ENCODE measurements at places on chromosomes 16 and 17. TPM values are rescaled to one million over a fixed set of nuclear protein-coding genes. Genes with fewer than 3 reads are reported as not detected.
A peak's percentile ranks its signal among the peaks of the same experiment; 100 is the strongest.

DNA sequence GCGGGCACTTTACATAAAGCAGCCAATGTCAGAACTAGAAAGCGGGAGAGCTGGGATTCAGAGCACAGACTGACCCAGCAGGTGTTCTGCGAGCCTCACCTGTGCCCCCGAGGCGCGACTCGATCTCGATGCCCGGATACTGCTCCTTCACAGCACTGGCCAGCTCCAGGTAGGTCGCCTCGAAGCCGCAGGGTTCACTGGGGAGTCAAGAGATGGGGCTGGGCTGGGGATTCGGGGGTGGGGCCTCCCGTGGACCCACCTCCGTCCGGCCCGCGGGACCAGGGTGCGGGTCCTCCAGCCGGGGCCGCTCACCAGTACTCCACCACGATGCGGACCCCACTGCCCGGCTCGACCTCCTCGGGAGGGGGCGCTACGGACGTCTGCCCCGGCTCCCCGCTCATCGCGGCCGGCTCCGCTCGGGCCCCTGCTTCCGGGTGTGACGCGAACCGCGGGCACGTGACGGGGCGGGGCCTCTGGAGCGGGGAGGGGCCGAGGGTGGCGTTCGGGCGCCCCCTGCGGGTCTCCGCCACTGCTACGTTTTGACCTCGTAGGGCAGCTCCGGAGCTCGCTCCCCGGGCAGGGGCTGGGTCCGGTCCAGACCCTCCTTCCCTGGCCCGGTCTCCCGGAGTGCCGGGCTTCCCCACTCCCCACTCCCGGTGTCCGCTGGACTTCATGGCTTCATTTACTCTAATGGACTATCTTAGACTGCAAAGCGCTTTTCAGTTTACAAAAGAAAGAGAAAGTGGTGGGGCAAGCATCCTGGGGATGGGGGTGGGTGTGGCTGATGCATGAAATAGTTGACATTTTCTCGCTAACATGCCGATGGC is at the start of gene MIEN1:
TSS of gene MIEN1 (minus strand) at position 438 of the 827 bp plus-strand sequence. CDS start at position 401, 37 bp downstream.
- peak; percentile 96 for DNase-seq
- H3K27ac ChIP-seq = peak within 1 kb of the TSS; percentile 95
- H3K27me3 ChIP-seq = no peaks in the 10 kb centered on the region
- H3K36me3 ChIP-seq = peaks cover 34% of the 10 kb centered on the region
- H3K4me3 ChIP-seq = peak within 1 kb of the TSS; percentile 95
- H3K4me1 ChIP-seq = peaks cover 10% of the 10 kb centered on the region

DNA sequence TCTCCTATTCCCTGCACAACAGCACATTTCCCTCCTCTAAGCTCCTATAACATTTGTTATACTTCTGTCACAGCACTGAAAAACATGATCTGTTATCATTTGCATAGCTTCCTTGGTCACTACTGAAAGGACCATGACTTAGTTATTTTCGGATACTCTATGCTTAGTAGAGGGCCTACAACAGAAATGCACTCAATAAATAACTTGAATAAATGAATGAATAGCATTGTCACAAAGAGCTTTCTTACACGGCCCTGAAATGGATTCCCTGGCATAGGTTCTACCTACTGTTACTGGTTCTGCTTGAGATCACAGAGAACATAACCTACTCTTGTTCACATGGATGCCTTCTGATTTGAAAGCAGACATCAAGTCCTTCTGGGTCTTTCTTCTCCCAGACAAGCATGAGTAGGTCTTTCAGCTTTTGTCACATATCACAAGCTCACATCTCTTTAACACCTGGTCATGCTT is 41.6 kb downstream of the MYO1D start:
- H3K36me3 ChIP-seq = no peaks in the 10 kb centered on the region
- no peak for DNase-seq
- H3K4me1 ChIP-seq = no peaks in the 10 kb centered on the region
- H3K27me3 ChIP-seq = no peaks in the 10 kb centered on the region
- H3K27ac ChIP-seq = no peak overlapping the region

- H3K4me1 ChIP-seq = no peaks in the 10 kb centered on the region
- DNase-seq = no peak
- no peaks in the 10 kb centered on the region for H3K36me3 ChIP-seq
- H3K4me3 ChIP-seq = no peak overlapping the region
Observed at GRCh38 chr17:28178800-28179199, 136.3 kb downstream of the NLK start.

GRCh38 chr16:26742040-26742439 is 324.7 kb upstream of the C16orf82 start:
- no peak overlapping the region for H3K27ac ChIP-seq
- H3K4me3 ChIP-seq = no peak overlapping the region
- no peaks in the 10 kb centered on the region for H3K27me3 ChIP-seq
- no peak for DNase-seq
- no peaks in the 10 kb centered on the region for H3K4me1 ChIP-seq

The MYCBPAP gene
- total RNA-seq = 9.2 TPM

The CDH13 gene
- total RNA-seq = not detected

The ADCY9 gene
- total RNA-seq = 5.6 TPM
